H7 (cell line): ENCODE measurements at places on chromosomes 2 and 18.

DNA sequence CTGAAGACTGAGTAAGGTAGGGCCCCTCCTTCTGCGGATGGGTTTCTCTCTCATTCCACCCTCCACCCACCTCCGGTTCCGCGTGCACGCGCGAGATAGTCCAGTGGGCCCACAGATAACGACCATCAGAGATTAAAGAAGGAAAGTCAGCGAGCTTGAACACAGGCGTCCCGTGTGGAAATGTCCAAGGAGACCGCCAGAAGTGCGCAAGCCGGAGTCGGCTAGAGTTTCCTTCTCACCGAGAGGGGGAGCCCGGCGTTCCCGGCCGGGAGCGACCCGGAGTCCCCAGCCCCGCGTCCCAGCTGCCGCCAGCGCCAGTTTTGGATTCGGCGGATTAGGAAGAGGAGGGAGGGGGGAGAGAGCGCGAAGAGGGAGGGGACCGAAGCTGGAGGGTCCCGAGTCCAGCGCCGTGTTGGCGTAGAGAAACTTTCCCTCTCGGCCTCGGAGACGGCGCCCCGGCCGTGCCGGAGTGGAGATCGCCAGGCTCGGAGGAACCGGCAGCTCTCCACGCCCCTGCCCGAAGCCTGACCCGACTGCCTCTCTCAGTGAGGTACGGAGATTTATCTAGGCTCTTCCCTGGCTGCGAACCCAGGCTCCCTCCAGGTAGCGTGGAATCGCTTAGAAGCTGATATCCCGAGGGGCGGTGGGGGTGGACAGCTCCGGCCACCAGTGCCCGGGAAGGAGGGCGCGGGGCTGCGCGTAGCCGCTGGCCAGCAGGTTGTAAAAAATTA lies at the start of gene GULP1:
Gene GULP1 (plus strand): TSS at position 258 of the 731 bp plus-strand sequence. CDS start 185,829 bp downstream, outside the sequence.
- DNase-seq, result peak; percentile 86

GRCh38 chr18:6718267-6718666 lies 11.2 kb upstream of the ARHGAP28 start:
- no peak for DNase-seq

GRCh38 chr2:191565647-191566198 lies 112.2 kb upstream of the NABP1 start:
- DNase-seq, result no peak

DNA sequence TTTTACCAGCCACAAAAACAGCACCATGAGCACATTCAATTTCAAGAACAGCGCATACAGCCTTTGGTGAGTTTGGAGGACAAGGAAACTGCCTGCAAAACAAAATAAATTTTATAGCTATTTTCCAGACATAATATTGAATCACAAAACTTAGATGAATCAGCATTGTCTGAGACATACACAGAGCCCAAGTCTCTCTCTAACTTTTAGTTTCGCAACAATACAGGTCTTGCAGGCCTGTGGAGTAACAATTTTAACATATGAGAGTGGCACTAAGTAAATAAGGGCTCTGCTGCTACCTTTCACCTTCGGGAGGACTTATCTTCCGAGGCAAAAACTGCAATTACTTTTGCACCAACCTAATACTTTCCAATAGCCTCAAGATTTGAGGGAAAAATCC lies 56.1 kb upstream of the PEX13 start:
- DNase-seq, result no peak

DNA sequence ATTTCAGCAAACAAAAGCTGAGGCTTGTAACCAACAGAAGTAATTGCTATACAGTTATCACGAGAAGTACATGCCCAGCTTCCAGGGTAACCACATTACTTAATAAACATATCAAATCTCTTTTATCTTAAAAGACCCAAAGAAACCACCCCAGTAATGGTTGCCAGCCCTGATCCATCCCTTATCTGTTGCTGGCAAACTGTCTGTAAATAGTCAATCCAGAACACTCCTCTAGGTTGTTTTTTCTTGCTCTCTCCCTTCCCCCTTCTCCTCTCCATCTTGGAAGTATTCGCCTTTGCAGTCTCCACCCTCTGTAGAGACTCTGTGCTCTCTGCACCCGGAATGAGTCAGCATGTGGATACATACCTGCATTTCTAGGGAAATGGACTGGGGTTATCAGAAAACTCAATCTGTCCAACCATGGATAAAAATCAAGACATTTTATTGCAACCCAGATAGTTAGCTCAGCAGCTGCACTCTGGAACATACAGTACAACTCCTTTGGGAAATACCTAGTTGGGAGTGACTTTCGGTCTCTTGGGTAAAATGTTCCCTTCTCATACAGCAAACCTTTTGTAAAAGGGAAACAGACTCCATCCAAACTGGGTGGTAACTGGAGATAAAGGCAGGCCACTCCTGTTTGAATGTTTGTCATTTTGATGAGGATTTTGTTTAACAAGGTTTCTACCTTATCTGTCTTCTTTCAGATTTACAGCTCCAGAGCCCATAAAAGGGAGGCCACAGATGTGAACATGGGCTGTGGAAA lies 123.5 kb upstream of the FOSL2 start:
- DNase-seq, result no peak

DNA sequence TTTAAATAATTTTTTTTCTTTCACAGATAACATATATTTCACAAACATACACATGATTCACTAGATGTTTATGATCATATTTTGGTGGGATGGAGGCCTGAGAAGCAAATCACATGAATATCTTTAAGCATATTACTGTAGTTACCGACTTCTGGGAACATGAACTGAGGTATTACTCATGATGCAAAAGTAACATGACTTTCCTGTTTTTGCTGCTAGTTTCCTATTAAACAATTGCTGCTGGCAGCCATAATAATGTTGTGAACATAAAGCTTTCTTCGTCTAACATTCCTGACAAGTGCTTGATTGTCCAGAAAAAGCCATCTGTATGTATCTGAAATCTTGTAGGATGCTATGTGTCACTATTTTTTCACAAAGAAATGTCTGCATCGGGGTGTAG lies 145.4 kb downstream of the MTX2 start:
- no peak for DNase-seq

DNA sequence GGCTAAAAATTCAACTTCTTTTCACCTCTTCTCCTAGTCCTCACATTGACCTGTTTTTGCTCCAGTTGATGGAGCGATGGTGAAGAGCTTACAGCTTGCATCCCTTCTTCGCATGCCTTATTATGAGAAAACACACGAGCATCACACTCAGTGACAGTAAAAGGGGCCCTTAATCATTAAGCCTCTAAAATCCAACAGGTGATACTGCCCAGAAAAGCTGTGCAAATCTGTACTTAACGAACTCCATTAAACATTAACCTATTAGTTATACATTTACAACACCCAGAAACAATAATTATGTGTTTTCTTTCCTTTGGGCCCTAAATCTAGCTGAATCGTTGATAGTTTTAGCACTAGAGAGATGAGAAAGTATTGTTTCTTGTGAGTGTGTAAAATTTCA lies 54.8 kb downstream of the LAMA1 start:
- DNase-seq, result no peak

- no peak for DNase-seq
These were observed 29.9 kb downstream of the DAPL1 start for GRCh38 chr2:158825021-158825420.

DNA sequence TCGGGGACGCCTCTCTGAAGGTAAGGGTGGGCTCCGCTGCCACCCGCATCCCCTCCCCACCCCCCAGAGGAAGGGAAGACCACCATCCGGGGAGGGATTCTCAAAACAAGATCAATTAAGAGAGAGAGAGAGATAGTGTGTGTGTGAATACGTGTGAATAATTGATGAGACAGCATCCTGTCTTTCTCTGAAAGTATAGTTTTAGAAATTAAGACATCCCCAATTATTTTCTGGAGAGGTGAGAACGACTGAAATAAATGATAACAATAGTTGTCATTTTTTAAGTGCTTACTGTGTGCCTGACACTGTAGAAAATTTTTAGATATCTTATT lies 751 bp downstream of the IL18R1 start:
- DNase-seq, result no peak

DNA sequence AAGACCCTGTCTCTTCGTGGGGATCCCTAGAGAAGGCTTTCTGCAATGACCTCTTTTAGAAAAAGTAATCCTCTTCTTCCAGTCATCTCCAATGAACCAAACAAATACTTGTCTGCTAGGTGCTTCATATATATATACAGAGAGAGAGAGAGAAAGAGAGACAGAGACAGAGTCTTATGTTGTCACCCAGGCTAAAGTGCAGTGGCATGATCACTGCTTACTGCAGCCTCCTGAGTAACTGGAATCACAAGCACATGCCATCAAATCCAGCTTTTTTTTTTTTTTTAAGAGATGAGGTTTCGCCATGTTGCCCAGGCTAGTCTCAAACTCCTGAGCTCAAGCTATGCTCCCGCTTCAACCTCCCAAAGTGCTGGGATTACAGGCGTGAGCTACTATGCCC lies 18.6 kb upstream of the PKDCC start:
- DNase-seq, result no peak

GRCh38 chr2:45889053-45889452 lies 237.6 kb downstream of the PRKCE start:
- DNase-seq, result peak; percentile 63

DNA sequence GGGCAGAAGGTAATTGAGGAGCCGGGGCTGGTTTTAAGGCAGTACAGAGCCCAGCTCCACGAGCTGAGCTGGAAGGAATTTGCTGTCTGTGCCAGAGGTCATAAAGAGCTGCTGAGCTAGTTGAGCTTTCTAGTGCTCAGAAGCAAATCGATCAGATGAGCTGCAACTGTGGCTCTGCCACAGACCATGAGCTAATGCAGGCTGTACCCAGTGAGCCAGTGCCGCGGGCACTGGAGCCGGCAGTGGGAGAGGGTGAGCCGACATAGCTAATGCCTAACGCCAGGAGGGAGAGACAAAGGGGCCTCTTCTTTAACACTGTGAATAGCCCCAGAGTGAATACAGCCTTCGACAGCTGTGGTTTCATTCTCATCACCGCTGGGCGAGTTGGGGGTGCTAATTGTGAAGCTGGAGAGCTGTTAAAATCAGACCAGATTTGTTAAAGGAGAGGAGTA lies 410.1 kb upstream of the TCF4 start:
- DNase-seq, result peak; percentile 16

DNA sequence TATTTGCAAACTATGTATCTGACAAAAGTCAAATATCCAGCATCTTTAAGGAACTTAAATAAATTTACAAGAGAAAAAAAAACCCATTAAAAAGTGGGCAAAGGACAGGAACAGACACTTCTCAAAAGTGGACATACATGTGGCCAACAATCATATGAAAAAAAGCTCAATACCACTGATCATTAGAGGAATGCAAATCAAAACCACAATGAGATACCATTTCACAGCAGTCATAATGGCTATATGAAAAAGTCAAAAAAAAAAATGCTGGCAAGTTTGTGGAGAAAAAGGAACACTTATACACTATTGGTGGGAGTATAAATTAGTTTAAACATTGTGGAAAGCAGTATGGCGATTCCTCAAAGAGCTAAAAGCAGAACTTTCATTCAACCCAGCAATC lies 130.3 kb upstream of the LHCGR start:
- no peak for DNase-seq

- no peak for DNase-seq
These were observed 39.4 kb upstream of the GPC1 start for GRCh38 chr2:240395896-240396622.

- no peak for DNase-seq
These were observed 96.0 kb downstream of the HNMT start for GRCh38 chr2:138060301-138060635.

GRCh38 chr2:68835621-68836020 lies 35.6 kb downstream of the BMP10 start:
- no peak for DNase-seq

DNA sequence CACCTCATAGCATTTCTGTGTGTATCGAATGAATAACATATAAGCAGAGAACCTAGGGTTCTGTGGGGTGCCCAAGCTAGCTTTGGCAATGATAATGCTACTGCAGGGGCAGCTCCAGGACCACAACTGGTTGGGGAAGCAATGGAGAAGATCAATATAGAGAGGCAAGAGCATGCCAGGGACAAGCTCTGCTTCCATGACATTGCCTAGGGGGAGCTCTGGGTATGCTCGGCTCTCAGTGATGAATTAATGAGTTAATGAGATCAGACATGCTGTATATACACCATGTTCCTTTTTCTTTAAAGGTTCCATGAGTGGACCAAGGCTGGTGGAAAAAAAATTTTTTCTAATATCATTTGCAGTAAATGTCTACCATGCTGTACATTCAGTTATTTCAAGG lies 618.4 kb downstream of the BCL11A start:
- no peak for DNase-seq

GRCh38 chr2:174771631-174772471 lies 7.6 kb upstream of the CHRNA1 start:
- peak; percentile 70 for DNase-seq

DNA sequence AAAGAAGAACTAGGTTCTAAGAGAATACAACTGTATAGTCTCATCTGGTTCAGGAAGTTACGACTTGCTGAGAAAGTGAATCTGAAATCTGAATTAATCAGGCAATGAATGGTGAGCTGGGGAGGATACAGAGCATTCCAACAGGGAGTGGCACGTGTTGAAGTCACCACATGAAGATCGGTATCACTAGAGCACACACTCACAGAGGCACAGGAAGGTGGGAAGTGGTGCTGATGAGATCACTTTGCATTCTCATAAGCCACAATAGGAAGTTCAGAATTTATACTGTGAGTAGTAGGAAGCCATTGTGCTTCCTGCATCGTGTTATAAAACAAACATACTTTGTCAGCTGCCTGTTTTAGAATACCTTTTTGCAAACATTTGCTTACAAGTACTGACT lies 615.0 kb upstream of the DDX18 start:
- DNase-seq, result no peak

DNA sequence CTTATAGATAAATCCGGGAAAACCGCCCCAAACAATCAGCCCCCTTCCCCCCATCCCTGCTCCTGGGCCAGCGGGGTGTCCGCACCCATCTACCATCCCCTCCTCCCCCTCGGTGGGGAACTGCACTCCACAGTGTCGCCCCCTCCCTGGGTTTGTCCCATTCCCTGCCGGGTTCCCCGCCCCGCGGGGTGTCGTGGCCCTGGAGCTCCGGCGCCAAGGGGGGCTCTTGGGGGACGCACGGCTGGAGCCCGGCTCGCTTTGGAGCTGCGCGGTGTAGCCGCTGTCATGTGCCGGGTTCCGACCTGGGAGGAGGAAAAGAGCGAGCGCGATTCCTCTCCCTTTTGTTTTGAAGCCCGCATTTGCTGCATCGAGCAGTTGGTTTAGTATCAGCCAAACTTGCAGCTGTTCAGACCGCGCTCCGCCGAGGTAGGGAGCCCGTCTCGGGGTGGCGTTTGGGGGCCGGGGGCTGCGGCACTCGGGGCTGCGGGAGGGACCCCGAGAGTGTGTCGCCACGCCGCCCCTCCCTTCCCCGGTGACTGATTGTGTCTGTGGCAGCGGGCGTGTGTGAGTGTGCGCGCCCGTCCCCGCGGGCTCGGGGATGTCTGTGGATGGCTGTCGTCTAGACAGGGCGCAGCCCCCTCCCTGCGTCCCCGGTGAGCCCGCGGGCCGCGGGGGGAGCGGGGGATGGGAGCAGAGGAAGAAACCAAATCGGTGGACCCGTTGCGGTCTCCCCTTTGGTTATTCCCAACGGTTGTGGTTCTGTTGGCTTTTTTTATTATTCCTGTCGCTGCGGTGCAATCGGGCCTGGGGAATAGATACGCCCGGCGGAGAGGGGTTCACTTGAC lies 797 bp downstream of the CTIF start:
- DNase-seq, result peak; percentile 78

- no peak for DNase-seq
These were observed 108.1 kb downstream of the FTCDNL1 start for GRCh38 chr2:199742884-199743283.
